ENCODE measurements at places on chromosomes 6 and 20.

GRCh38 chr6:127635091-127635490 lies 58.1 kb downstream of the C6orf58 start:
- no peak for DNase-seq

GRCh38 chr6:141415896-141416295 lies 716.8 kb upstream of the GJE1 start:
- DNase-seq = no peak

GRCh38 chr6:93389192-93389591 lies 30.2 kb downstream of the EPHA7 start:
- DNase-seq = no peak

GRCh38 chr20:8646033-8646441 lies 422.9 kb upstream of the PLCB4 start:
- DNase-seq = no peak

DNA sequence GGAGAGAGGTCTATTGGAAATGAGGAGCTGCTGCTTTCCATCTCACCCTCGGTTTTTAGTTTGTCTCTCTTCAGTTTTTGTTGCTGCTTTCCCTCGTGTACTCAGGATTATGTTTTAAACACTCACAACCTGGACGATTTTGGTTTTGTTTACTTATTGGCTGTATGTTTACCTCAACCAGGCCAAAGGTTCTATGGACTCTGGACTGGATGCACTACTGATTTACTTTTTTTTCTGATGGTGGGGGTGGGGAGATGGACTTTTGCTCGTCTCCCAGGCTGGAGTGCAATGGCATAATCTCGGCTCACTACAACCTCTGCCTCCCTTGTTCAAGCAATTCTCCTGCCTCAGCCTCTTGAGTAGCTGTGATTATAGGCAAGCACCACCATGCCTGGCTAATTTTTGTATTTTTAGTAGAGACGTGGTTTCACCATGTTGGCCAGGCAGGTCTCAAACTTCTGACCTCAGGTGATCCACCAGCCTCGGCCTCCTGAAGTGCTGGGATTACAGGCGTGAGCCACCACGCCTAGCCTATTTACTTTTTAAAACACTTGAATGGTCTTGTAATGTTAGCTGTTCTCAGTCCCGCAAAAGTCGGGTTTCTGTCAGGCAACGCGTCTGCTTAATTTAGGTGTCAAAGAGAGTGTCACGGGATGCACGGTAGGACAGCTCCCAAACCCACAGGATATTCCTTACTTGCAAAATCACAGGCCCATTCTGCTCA lies 148.2 kb upstream of the RIPOR2 start:
- DNase-seq = no peak

DNA sequence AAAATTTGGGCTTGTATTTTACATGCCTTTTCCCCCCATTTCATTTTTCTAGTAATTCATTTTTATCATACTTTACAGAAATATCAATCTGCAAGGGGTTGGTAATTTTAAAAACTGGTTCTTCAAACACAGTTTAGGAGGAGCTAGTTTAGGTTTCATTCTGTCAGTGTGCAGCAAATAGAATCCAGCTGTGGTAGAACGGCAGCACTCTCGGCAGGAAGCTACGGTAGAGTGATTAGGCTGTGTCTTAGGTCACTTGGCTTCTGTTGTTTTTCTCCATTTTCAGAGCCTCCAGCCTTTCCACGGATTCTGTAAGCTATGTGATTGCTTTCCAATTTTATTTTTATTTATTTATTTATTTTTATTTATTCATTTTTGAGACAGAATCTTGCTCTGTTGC lies 32.7 kb downstream of the TLDC2 start:
- DNase-seq = no peak

DNA sequence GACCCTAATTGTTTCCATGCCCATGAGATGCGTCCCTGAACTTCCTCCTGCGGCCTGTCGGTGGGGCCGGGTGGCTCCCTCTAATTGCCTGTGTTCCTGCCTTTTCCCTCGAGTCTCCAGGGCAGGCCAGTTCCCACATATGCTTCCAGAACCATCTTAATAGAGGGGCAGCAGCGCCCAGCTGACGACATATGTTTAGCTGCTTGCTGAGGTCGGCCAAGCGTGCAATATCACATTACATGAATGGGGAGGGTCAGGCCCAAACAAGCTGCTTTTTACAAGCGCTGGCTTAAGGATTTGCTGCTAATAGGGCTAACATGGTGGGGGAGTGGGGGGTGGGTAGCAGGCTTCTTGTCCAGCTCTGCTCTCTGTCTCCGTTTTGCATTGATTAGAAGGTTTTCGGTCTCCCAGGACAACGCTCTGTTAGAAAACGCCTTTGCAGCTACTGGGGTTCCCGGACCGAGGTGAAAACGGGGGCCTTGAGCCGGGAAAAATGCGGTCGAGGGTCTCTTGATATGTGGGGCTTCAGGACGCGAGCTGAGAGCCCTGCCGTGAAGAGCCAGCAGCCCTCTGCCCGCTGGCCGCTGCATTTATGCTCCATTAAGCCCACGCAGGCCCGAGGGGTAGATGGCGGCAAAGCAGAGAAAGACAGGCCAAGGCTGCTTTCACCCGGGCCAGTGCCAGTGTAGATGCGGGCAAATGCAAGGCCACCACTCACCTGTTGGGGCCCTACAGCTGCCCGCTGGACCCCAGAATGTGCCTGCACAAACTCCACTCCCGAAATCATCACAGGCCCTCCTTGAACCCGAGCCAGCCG lies 308.5 kb downstream of the BMP7 start:
- no peak for DNase-seq

- DNase-seq = no peak
These were observed 15.6 kb downstream of the PKIG start for GRCh38 chr20:44597930-44598329.

DNA sequence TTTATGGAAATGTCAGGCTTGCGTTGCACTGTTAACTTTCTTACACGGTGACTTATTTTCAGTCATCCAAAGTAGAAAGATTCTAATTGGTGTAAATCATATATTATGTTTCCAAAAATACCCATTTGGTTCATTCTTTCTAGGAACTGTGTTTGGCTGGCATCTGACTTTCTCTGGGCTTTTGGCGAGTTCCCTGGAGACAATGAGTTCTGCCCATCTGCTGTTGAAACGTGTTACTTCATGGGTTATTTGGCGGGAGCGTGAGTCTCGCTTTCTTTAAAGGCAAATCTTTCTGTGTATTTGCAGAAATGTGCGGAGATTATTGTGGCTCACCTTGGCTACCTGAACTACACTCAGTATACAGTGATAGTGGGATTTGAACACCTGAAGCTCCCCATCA lies 29.5 kb downstream of the TMEM181 start:
- DNase-seq = no peak

- no peak for DNase-seq
These were observed 59.5 kb downstream of the PDE7B start for GRCh38 chr6:135910790-135911618.

DNA sequence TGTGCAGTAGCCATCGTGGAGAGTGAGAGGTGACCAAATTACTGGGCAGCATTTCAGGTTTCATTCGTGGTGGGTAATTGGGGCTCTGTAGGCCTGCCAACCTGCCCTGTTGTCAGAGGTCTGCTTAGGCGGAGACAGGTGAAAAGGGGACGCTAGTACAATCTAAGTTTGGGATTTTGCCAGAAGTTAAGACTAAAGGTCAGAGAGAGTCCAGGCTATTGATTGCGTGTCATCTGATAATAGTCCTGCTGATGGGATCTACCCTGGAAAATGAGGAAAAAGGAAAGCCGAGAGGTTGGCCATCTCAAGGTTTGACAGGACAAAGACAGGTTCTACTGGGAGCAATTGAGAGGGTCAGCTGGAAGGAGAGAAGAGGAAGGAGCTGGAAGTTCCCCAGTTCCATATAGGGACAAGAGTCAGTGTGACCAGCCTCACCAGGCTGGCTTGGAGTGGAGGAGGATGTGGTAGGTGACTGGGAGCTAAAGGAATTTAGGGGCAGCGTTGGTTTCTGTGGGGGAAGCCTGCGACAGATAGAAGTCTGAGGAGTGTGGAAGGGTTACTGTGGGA lies 10.9 kb downstream of the ARFGEF2 start:
- DNase-seq = no peak

- peak; percentile 54 for DNase-seq
These were observed 41.7 kb downstream of the MOCS1 start for GRCh38 chr6:39892490-39893129.

GRCh38 chr6:164928057-164928727 lies 381.2 kb downstream of the C6orf118 start:
- DNase-seq = no peak

GRCh38 chr20:50425076-50425475 lies 85.1 kb upstream of the PTPN1 start:
- DNase-seq = peak; percentile 27

DNA sequence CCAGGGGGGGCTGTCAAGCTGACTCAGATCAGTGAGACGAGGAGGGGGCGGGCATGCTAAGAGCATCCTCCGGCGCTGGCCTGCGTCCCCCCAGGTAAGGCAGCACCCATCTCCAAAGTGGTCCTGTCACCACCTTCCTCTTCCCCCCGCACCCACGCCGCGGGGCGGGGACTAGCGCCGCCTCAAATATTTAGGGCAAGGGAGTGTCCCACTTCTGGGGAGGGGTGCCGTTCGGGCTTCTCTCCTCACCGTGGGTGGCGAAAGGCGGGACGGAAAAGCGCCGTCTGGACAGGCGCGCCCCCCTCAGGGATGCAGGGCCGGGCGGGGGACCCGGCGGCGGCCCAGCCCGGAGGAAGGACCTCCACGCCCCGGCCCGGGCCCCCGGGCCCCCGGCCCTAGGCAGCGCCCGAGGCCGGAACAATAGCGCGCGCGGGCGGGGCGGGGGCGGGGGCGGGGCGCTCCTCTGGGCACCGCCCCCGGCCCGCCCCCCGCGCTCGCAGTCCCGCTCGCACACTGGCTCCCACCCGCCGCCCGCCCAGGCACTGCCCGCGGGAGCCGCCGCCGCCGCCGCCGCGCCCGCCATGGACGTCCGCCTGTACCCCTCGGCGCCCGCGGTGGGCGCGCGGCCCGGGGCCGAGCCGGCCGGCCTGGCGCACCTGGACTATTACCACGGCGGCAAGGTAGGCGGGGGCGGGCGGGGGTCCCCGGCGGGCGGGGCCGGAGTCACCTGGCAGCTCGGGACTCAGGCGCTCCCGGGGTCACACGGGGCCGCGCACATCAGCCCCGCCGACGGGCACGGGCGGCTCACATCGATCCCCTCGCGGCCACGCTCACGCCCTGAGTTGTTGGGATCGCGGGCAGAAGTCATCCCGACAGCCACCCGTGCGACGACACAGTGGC lies at the start of gene TOX2:
TSS of gene TOX2 (plus strand) at position 542 of the 900 bp plus-strand sequence. CDS start at position 582, 40 bp downstream.
- peak; percentile 33 for DNase-seq

DNA sequence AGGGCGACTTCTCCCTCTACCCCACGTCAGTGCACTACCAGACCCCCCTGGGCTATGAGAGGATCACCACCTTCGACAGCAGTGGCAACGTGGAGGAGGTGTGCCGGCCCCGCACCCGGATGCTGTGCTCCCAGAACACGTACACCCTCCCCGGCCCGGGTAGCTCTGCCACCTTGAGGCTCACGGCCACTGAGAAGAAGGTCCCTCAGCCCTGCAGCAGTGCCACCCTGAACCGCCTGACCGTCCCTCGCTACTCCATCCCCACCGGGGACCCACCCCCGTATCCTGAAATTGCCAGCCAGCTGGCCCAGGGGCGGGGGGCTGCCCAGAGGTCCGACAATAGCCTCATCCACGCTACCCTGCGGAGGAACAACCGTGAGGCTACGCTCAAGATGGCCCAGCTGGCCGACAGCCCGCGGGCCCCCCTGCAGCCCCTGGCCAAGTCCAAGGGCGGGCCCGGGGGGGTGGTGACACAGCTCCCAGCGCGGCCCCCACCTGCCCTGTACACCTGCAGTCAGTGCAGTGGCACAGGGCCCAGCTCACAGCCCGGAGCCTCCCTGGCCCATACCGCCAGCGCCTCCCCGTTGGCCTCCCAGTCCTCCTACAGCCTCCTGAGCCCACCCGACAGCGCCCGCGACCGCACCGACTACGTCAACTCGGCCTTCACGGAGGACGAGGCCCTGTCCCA lies 57.5 kb upstream of the TMEM181 start:
- no peak for DNase-seq

GRCh38 chr6:134535831-134536230 lies 217.9 kb upstream of the SGK1 start:
- peak; percentile 9 for DNase-seq

DNA sequence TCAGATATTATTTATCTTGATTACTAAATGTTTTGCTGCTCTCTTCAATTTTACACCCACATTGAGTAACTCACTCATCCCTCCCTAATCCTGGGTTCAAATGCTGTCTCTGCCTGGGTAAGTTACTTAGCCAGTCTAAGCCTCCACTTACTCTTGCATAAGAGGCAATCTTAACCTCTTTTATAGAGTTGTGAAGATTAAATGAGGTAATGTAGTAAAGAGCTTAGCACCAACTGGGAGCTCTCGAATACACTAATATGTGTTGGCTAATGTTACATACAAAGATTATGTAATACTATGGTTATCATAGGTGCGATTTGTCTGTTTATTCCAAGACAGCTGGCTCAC lies 134.4 kb upstream of the STMND1 start:
- DNase-seq = no peak

DNA sequence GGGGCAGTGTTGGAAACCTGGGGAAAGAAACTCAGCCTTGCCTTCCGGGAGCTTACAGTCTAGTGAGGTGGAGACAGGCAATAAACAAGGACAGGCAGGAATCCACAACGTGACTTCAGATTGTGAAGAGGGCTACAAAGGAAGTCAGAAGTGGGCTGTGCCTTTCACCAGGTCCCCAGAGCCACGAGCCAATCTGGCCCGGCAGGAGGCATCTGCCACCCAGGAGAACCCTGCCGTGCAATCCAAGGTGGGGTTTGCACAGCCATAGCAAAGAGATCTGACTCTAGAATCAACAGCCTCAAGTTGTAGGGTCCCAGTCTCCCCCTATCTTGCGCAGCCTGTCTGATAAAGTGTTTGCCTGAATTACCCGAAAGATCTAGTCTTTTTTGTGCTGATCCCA lies 5.5 kb downstream of the SLC32A1 start:
- DNase-seq = no peak

- DNase-seq = no peak
These were observed 8.9 kb downstream of the TREM1 start for GRCh38 chr6:41277605-41278004.

GRCh38 chr20:44706301-44707017 lies 8.7 kb upstream of the CCN5 start:
- DNase-seq = no peak

GRCh38 chr6:108118359-108118724 lies 43.8 kb upstream of the OSTM1 start:
- DNase-seq = no peak

- peak; percentile 34 for DNase-seq
These were observed 712.0 kb upstream of the NRSN1 start for GRCh38 chr6:23414051-23414445.

GRCh38 chr6:85726206-85726605 lies 83.5 kb upstream of the SYNCRIP start:
- DNase-seq = no peak

DNA sequence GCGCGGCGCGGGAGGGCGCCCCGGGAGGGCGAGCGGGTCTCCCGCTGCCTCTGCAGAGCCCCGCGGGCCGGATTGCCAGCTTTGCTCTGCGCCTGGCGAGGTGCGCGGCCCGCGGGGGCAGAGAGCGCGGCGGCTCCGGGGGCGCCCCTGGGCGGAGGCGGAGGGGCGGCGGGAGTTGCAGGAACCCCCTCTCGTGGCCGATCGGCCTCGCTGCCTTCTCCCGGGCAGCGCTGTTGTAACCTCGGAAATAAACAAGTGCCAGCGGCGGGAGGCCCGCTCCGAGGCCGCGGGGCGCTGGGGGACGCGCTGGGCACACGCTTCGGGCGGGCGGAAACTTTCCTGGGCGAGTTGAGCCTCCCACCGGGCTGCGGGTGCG lies 1.2 kb downstream of the CDH4 start:
- peak; percentile 21 for DNase-seq

- peak; percentile 68 for DNase-seq
These were observed 31.5 kb upstream of the PAQR8 start for GRCh38 chr6:52330470-52330869.

GRCh38 chr6:159980474-159980873 lies 11.6 kb downstream of the IGF2R start:
- no peak for DNase-seq
